ENCODE measurements at places on chromosomes 12 and 14.

- DNase-seq = no peak
These were observed 25.0 kb downstream of the SH2B3 start for GRCh38 chr12:111430433-111431353.

- DNase-seq = no peak
These were observed 104.3 kb downstream of the DUSP6 start for GRCh38 chr12:89247967-89248366.

DNA sequence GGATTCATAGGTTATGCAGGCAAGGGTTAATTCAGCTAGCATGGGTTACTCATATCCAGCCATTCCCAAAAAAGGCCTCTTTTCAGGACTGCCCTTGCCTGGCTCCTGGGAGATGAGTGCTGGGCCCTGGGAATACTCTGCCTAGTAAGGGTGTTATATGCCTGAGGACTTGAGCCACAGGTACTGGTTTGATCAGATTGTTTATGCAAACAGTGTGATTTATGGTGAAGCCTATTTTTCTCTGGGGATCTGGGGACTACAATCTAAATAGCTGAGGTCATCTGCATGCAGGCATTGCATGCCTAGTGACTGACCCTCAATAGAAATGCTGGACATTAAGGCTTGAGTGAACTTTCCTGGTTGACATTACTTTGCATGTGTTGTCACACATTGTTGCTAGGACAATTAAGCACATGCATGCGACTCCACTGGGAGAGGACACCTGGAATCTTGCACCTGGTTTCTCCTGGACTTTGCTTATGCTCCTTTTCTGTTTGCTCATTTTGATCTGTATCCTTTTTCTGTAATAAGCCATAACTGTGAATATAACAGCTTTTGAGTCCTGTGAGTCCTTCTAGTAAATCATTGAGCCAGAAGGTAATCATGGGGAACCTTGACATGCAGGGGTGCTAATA lies 73.0 kb downstream of the RAD51B start:
- DNase-seq = no peak

DNA sequence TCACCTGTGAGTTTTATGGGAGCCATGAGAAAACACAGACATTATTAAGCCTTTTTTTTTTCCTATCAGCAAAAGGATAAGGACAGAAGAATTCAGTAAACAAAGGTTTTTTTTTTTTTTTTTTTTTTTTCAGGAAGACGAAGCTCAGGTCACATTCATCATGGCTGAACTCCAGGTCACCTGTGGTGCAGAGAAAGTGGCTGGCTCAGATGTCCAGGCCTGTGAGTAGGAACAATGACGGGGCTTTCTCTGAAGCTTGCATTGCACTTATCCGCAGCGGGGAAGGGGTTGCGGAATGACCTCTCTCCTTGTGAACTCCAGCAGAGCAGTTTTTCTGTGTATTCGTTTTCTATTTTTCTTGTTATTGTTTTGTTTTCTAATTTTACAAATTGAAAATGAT lies 759.6 kb upstream of the TMEM132C start:
- DNase-seq = no peak

DNA sequence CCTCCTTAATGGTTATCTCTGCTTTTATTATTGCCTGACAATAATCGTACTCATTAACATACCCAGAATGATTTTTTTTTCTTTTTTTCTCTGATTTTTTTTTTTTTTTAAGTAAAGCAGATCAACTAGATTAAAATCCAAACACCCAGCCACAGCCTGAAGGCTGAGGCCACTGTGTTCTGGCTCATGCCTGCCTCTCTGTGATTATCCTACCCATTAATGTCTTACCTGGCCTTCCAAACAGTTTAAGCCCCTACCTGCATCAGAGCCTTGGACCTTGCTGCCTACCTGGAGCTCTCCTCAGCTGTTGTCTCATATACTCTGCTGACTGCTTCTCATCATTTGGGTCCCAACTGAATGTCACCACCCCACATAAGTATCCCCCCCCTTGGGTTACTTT lies 6.8 kb upstream of the TMED10 start:
- no peak for DNase-seq

DNA sequence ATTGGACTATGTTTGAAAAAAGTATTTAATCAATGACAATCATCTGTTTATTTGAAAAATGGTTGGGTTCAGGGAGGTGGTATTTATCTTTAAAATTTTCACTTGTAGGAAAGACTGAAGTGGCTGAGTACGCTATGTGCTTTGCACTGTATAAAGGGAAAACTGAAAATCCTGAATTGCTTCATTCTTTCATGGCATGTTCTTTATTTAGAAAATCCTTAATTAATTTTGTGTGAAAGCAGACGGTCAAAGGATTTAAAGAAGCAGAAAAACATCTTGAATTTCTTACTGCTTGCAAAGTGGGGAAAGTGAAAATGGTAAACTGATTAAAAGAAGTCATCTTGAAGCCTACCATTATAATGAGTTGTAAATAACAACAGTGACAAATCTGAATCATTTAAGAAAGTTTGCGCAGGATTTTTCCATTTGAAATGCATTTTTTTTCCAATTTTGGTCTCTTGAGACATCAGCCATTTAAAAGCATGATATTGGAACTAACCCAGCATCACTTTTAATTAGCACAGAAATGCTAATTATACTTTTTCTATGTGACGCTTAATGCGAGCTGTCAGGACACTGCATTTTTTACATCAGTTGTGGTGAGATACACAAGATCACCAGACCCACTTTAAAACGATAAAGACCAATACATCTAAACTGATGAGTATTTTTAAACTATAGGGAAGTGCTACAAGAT lies 169.0 kb downstream of the NEDD1 start:
- DNase-seq = no peak

DNA sequence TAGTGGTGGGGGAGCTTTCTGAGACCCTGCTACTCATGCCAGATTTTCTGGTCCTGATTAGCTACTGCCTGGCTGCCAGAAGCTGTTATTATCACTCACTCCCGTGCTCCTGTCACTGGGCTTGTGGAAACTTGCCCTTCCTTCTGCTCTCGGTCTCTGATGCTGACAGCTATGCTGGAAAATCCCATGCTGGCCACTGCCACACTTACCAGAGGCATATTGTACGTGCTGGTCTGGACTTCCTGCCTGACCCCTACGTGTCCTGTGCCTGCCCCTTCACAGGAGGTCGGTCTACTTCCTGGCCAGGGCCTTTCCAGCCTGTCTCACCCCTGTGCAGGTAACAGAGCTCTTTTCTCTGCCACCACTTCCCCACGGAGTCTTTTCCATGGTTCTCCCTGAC lies 149.4 kb upstream of the PLEKHG7 start:
- peak; percentile 29 for DNase-seq

GRCh38 chr12:5619628-5620027 lies 187.7 kb downstream of the NTF3 start:
- no peak for DNase-seq

DNA sequence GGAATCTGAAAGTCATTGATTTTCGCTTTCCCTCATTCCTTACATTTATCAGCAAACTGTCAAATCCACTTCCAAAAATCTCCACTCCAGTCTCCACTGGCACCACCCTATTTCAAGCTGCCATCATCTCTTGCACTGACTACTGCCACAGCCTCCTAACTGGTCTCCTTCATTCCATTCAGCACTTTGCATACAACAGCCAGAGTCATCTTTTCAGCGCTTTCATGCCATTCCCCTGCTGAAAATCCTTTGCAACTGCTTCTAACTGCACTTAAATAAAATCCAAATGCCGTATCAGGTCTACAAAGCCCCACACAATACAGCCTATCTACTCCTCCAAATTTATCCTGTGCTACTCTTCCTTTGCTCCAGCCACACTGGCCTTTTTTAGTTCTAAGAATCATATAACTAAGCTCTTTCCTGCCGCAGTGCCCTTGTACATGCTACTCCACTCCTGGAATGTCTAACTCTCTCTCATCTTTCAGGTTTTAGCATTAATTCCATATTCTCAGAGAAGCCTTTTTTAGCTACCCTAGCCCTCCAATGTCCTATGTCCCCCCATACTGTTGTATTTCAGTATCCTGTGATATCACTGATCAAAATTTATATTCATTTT lies 21.6 kb downstream of the FERMT2 start:
- DNase-seq = no peak

DNA sequence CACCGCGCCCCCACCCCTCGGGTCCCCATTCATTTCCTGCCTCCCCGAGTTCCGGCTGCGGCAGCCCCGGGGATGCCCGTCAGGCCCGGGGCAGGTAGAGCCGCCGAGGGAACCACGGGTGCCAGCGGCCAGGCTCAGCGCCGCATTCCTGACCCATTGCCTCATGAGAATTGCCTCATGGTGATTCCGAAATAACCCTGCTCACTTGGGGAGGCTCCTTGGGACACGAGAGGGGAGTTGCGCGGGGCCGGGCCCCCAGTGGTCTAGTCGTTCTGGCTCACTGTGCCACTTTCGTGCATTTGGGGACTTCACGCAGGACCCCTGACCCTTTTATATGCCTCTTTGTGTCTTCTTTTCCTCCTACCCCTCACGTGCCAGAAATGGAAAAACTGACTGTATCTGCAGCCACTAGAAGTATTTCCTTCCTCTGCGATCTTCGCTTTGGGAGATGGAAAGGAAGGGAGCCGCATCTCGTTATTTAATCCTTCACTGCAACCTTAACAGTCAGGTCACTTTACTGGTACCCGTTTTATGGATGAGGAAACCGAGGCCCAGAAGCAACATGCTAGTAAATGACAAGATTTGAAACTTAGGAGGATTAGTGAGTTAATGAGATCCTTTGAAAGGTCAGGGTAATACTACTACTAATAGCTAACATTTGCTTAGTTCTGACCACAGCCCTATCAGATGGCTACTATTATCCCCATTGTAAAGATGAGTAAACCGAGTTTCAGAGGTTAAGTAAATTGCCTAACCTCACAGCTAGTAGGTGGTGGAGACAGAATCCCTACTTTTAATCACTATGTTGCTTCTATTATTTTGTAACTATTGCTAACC lies 768 bp downstream of the PTPN11 start:
- DNase-seq = peak; percentile 10

GRCh38 chr12:96020314-96021003 lies 14.9 kb downstream of the LTA4H start:
- DNase-seq = no peak

DNA sequence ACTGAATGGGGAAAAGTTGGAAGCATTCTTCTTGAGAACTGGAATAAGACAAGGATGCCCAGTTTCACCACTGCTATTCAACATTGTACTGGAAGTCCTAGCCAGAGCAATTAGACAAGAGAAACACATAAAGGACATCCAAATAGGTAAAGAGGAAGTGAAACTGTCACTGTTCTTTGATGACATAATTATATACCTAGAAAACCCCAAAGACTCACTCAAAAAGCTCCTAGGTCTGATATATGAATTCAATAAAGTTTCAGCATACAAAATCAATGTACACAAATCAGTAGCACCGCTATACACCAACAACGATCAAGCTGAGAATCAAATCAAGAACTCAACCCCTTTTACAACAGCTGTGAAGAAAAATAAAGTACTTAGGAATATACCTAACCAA lies 157.3 kb upstream of the DDHD1 start:
- DNase-seq = no peak

- DNase-seq = peak; percentile 63
These were observed at the start of gene SPATS2 for GRCh38 chr12:49367381-49368239. Gene SPATS2, plus strand, starts transcription at chr12:49367462. Its CDS starts 93,551 bp downstream, at chr12:49461013.

- no peak for DNase-seq
These were observed 108.4 kb downstream of the BRMS1L start for GRCh38 chr14:35934499-35934898.

DNA sequence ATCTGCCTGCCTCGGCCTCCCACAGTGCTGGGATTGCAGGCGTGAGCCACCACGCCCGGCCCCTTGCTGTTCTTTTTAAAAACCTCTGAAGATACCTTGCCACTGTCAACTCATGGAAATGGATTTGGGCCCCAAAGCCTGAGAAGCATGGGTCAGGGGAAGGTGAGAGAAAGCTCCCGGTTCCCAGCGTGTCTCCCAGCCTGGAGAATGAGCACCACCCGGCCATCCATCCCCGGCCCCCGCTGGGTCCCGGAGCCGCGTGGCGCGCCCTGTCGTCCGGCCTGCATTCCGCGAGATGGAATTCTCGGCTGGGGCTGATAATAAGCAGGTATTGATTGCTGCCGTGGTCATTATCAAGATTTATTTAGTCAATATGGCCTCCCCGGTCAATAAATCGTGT lies 126.5 kb upstream of the MYL2 start:
- DNase-seq = no peak

DNA sequence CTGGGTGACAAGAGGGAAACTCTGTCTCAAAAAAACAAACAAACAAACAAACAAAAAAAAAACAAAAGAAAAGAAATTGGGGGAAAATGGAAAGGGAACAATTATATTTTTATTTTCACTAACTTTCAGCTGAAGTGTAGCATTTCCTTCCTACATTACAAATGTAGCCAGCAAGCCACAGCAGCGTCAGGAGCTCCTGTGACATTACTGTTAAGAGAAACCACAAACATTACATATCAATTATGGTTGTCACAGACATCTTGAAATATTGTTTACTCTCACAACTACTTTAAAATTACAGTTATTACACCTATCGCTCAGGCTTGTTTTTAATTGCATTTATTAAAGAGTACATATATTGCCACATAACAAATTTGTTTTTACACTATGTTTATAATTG lies 49.8 kb upstream of the SLC24A4 start:
- no peak for DNase-seq

GRCh38 chr12:54555670-54556257 lies 6.4 kb downstream of the PDE1B start:
- no peak for DNase-seq

DNA sequence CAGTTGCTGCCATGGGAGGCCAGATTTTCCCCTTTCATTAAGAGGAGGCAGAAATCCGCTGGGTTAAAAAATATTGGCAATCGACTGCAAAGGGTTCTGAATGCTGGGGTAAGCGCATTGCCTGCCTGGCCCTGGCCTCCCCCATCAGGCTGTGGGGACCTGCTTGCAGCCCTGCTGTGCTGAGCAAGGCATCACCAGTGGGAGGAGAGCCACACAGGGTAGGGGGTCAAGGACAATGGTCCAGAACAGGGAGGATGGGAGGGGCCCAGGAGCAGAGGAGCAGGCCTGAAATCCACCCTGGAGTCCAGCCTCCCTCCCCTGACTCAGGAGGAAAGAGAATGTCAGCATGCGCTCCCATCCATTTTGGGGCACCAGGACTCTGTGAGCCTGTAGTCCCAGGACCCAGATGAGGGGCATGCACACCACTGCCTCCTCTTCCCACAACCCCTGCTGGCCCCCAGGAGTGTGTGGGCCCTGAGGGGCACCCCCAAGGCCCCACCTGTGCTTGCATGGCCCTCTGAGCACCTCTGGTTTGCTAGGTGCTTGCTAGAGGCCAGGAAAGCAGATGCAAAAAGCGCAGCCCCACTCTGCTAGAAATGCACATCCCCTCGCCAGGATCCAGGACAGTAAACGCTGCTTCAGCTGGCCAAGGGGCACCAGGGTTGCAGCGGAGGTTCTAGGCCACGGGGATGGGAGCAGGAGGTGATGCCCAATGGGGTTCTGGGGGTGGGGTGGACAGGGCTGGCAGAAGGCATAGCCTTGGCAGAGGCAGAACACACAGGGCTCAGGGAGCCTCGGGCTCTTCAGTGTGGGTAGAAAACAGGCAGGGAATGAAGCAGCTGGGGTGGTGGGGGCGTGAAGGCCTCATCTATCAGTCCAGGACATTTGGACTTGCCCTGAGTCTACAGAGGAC lies 14.6 kb downstream of the TESC start:
- DNase-seq = no peak

GRCh38 chr14:24741871-24742270 lies 107.9 kb upstream of the GZMB start:
- no peak for DNase-seq

GRCh38 chr12:27971606-27972005 lies 927 bp downstream of the PTHLH start:
- no peak for DNase-seq

All from NCI-H524 (cell line).